ENCODE measurements at places on chromosomes 5 and 9.

GRCh38 chr9:76161541-76161940, 232.7 kb downstream of the RFK start:
- no peak for DNase-seq

GRCh38 chr9:125985142-125985997, 238.2 kb downstream of the PBX3 start:
- DNase-seq, result no peak

DNA sequence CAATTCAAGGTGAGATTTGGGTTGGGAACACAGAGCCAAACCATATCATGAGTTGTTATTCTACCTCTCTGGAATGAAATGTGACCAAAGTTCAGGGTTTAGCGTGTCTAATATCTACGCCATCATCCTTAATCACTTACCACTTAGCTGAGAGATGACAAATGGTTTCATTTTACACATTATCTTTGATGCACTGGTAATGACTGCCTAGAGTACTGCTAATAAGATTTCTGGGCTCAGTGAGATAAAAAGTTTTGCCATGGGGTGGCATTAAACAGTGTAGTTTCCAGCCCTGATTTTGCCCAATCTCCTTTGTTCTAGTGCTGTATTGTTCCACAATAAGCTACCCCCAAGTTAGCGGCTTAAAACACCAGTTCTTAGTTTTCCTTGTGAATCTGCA, 367.2 kb downstream of the MLLT3 start:
- DNase-seq, result no peak

- no peak for DNase-seq
These were observed 84.9 kb upstream of the IL7R start for GRCh38 chr5:35771839-35772238.

DNA sequence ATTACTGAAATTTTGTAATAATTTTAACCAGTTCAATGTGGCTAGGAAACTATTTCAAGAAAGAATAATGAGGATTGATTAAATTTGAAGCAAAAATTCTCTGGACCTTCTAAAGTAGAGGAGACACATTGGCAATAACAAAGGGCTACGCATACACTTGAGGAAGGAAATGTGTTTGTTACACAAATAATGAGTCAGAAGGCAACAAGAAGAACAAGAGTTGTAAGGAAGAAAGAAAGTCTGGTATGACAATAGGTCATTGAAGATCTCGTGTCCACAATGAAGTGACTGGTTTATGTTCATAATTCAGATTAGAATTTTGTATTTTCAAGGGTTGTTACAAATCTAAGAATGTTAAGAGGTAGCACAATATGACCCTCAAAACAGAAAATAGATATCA, 25.8 kb downstream of the ST8SIA4 start:
- no peak for DNase-seq

DNA sequence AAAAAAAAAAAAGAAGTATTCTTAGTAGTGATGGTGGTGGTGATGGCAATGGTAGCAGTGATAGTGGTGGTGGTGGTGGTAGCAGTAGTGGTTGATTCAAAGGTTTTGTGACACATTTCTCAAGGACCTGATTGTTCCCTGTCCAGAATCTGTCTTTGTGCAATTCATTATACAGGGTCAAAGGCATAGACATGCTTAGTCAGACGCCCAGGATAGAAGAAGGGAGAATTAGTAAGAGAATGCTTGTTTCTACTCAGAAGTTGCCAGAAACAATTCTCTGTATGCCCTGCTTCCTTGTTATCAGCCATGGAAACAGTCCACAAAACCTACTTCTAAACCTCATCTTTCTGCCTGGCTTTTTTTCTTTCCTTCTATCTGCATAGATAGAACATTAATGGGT, 89.4 kb downstream of the SLC44A1 start:
- DNase-seq, result no peak

DNA sequence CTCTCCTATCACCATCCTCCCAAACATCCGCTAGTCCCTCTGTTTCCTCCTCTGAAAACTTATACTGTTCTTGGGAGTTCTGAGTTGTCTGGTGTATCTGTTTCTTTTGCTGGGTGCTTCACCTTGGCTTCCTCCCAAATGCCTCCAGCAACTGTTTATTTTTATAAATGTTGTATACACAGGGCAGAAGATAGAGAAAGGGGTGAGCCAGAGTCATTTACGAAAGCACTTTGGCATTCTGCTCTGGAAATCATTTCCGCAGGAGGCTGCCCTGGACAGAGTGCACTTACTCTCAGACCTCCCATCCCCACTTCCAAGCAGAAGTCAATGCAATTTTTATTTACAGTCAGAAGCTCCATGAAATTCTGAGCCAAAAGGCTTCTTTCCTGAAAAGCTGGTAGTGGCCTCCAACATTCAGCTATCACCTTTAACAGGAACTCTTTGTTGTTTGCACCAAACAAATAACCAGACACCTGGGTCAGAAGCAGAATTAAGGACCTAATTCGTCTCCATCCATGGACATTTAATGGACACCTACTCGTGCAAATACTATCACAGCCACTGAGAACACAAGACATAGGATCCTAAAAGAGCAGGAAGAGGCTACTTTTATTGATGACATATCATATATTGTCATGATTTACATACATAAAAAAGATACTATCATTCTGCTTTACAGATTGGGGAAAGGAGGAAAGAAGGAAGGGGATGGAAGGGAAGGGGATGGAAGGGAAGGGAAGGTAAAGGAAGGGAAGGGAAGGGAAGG, 229.5 kb upstream of the PAPPA start:
- DNase-seq, result no peak

DNA sequence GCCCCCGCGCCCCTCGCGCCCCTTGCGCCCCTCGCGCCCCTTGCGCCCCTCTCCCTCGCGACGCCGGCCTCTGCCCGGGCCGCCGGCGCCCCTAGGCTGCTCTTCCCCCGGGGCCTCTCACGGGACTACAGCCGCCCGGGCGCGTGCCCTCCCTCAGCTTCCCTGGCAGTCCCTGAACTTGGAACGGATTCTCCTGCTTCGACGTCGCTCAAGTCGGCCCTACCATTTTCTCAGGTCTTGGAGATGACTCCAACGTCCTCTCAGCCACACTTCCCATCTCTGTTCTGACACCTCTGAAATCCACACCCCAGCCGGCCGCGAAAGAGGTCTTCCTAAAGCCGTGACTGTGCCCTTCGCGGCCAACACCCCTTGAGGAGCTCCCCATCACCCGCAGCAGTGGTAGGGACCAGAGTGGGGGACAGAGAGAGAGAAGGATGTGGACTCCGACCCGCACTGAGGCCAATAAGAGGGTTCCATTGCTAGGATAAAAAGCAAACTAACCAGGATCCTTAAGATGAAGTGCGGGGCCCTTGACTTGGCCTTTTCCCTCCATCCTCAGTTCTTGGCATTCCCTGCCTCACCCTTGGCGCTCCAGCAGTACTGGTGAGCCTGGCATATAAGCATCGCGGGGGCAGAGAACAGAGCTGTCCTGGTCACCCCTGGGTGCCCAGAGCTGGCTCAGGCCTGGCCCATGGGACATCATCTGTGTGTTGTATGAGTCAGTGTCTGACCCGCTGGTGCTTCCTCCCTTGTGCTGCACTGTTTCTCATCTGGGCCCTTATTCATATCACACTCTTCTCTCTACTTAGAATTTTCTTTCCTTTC, 38.6 kb upstream of the GARNL3 start:
- DNase-seq, result no peak

- no peak for DNase-seq
These were observed 104.7 kb downstream of the FOCAD start for GRCh38 chr9:20788526-20789451.

DNA sequence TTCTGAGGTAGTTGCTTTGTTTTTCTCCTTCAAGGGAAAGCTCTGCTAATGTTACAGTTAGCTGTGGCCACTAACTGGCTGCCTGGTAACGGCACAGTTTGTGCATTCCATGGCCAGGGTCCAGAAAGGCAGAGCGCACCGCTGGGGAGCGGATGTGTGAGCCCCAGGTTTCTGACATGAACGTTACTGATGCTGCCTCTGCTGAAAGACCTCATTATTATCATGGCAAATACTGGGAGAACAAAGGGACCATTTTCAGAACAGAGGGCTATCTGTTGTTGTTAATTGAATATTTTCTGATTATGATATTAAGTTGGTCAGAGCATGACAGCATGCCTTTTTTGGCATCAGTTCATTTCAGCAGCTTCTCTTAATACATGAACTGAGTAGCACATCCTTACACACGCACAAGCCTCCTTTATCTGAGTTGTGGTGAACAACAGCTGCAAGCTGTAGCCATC, 134.1 kb downstream of the NUDT12 start:
- DNase-seq, result no peak

- no peak for DNase-seq
These were observed 17.7 kb downstream of the RALGDS start for GRCh38 chr9:133103183-133103986.

GRCh38 chr5:95884017-95884325, 61.4 kb upstream of the GLRX start:
- no peak for DNase-seq

- no peak for DNase-seq
These were observed 6.4 kb upstream of the STARD4 start for GRCh38 chr5:111518777-111519176.

- no peak for DNase-seq
These were observed 39.8 kb upstream of the SELENOP start for GRCh38 chr5:42851481-42851880.

- no peak for DNase-seq
These were observed 157.3 kb upstream of the ALDH1B1 start for GRCh38 chr9:38235244-38235643.

DNA sequence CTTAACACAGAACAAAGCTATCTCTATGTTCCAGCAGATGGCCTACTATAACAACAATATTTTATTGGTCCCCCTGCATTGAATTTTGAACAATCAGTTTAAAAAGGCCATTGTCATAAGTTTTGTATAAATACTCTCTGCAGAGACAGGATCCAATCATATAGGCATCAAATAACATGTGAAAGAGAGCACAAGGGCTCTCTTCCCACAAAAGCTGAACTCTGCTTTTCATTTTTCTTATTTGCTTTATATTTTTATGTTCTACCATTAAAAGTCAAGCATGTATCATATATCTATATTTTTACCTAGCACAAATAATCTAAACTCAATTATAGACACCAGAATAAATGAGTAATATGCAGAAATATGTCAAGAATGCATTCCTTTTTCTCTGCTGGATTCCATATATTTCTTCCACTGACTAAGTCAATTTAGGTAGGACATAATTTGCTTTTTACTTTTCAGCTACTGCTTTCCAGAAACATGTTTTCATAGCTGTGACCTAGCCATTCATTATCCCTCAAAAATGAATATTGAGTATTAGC, 143.6 kb downstream of the CDH9 start:
- DNase-seq, result no peak

- no peak for DNase-seq
These were observed 14.3 kb upstream of the JADE2 start for GRCh38 chr5:134510970-134511795.

GRCh38 chr5:172429201-172429940, 25.0 kb downstream of the SH3PXD2B start:
- no peak for DNase-seq

DNA sequence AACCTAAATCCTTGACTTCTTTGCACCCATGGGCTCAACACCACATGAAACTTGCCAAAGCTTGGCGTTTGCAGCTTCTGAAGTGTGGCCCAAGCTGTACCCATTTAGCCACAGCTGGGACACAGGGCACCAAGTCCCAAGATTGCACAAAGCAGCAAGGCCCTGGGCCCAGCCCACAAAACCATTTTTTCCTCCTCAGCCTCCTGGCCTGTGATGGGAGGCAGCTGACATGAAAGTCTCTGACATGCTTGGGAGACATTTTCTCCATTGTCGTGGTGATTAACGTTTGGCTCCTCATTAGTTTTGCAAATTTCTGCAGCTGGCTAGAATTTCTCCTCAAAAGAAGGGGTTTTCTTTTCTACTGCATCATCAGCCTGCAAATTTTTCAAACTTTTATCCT, 32.0 kb downstream of the ACTL7B start:
- no peak for DNase-seq

DNA sequence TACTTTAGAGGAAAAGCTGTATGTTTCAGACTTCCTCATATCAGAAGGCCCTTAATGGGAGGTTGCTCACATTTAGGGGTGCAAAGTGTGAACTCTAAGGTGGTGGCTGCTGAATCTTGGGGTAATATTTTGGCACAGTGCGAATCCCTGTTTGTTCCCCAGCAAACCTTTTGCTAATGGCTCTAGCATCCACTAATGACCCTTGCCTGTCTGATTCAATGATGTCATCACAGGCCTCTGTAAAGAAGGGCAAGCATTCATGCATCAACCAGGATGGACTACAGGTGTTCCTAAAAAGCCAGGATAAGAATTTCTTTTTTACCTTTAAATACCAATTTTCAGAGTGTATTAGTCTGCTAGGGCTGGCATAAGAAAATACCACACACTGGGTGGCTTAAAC, 20.4 kb downstream of the TMEM171 start:
- no peak for DNase-seq

GRCh38 chr9:36590231-36590630, 17.5 kb downstream of the MELK start:
- DNase-seq, result no peak

DNA sequence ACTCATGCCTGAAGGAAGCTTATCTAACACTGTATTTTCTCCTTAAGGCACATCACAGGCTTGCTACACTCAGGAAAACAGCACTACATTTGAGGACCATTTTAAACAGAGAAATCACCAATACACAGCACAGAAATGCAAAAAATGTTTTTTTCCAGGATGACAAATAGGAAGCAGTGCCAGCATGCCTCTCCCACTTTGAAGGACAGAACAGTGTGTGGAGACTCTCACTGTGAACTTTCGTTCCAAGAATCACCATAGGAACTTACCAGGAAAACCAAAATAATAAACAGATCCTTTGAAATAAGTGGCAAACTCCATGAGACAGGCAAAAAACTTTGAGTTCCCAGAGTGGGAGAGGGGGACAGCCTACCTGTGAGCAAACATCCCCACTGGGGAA, 217.8 kb upstream of the MAST4 start:
- DNase-seq, result no peak

GRCh38 chr9:5442400-5443011, 4.8 kb upstream of the PLGRKT start:
- DNase-seq, result no peak

DNA sequence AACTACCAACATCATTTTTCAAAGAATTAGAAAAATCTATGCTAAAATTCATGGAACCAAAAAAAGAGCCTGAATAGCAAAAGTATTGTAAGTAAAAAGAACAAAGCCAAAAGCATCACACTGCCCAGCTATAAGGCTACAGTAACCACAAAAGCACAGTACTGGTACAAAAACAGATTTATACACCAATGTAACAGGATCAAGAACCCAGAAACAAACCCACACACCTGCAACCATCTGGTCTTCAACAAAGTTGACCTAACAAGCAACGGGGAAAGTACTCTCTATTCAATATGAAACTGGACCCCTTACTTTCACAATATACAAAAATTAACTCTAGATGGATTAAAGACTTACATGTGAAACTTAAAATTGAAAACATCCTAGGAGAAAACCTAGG, 94.2 kb upstream of the TARS1 start:
- no peak for DNase-seq

All from activated CD8-positive, alpha-beta memory T cell treated with anti-CD3 and anti-CD28 coated beads for 1 hour (primary cell).